ENCODE measurements at places on chromosomes 12 and 14.

GRCh38 chr12:14396071-14396470 is 30.6 kb downstream of the ATF7IP start:
- no peak for DNase-seq

- no peak for DNase-seq
These were observed 55.4 kb downstream of the GRIP1 start for GRCh38 chr12:66623455-66623854.

DNA sequence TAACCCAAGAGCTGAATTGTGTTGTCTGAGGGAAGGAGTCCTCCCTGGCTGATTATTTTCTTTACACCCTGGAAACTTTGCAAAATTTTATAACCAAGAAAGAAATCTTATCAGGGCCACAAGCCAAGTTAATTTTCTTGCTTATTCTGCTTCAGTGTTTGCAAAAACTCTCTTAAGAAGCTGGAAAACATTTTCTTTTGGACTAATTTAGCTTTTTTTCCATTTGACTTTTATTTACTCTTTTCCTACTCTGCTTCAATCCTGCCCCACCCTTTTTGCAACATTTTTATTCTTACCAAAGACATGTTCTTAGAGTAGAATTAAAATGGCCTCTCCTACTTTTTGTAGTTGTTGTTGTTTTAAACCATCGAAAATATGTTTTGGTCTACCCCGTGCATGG is 378.7 kb downstream of the ZFP36L1 start:
- DNase-seq = no peak

GRCh38 chr14:32432813-32433538 is 103.9 kb downstream of the AKAP6 start:
- DNase-seq = no peak

DNA sequence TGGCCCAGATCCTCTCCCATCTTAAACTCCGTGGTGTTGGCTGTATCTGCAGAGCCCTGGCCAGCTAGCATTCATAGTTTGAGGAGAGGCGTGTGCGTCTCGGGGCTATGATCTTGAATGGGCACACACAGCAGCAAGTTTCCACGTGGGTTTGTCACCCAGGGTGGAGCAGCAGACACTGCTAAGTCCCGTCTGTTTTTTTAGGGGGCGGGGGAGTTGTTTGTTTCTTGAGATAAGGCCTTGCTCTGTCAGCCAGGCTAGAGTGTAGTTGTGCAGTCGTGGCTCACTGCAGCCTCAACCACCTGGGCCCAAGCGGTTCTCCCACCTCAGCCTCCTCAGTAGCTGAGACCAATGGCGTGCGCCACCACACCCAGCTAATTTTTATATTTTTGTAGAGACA is 20.1 kb upstream of the TEX22 start:
- DNase-seq = no peak

- DNase-seq = no peak
These were observed 29.3 kb upstream of the ATF1 start for GRCh38 chr12:50734409-50735263.

DNA sequence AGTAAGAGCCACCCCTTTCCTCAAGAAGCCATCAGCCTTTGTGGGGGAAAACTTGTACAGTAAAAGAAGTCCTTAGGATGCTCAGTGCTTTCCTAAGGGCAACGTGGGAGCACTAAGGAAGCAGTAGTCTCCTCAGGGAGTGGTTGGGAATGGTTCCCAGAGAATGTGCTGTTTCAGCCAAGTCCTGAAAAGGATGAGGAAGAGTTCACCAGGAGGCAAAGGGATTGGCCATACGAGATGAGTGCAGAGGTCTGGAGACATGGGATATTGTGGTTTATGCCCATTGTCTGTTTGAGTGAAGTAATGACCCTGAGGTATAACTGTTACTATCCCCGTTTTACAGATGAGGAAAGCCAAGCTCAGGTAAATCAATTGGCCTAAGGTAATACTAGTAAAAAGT is 86.0 kb upstream of the ATF1 start:
- no peak for DNase-seq

- no peak for DNase-seq
These were observed 5.4 kb downstream of the MDM1 start for GRCh38 chr12:68326716-68327115.

DNA sequence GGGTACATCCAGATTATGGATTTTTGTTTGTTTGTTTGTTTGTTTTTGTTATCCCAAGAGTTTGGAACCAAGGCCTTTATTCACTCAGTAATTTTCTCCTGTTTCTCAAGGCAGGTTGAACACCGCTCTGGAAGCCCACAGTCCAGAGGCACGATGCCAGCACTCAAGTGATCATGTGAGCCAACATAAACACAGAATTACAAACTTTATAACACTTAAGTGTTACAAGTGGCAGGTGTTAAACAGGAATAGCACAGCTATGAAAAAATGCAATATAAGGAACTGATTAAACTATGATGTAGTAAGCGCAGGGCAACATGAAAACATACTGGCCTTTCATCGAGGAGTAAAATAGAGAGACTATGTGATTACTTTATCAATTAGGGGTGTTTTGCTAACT is 1885.8 kb upstream of the SEL1L start:
- DNase-seq = no peak

- no peak for DNase-seq
These were observed 55.7 kb downstream of the WDR20 start for GRCh38 chr14:102195446-102195845.

DNA sequence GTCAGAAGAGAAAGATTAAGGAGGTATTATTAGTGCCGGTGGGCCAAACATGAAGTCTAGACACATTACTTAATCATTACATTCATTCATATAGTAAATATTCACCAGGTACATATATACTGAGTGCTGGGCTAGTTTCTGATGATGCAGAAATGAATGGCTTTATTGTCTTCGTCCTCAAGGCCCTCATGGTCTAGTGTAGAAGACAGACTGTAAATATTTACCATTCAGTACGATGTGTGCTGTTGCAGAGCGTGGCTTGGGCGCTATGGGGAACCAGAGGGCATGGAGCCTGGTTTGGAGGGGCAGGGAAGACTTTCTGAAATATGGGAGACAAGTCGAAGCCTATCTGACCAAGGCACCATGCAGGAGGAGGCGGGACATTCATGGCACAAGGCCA is 37.0 kb upstream of the TCL1B start:
- DNase-seq = no peak

- DNase-seq = no peak
These were observed 150.1 kb downstream of the TSPAN9 start for GRCh38 chr12:3227076-3227975.

DNA sequence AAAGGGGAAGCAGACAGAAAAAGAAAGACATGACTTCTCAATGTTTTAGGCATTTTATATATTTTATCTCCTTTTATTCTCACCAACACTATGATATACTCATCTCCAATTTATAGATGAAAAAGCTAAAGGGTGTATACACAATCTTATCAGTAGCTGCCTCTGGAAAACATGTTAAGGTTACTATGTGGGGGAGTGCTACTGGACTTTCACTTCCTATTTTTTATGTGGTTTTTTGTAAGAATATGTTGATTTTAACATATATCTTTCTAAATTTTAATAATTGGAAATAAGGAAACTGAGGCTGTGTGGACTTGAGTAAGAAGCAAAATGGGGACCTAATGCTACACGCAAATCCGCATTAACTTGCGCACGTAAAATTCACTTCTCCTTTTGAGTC is 99.6 kb upstream of the PDE3A start:
- DNase-seq = no peak

GRCh38 chr12:11496157-11496851 is 100.9 kb upstream of the PRB2 start:
- no peak for DNase-seq

- DNase-seq = no peak
These were observed 374.9 kb downstream of the SLC6A15 start for GRCh38 chr12:84537666-84538065.

DNA sequence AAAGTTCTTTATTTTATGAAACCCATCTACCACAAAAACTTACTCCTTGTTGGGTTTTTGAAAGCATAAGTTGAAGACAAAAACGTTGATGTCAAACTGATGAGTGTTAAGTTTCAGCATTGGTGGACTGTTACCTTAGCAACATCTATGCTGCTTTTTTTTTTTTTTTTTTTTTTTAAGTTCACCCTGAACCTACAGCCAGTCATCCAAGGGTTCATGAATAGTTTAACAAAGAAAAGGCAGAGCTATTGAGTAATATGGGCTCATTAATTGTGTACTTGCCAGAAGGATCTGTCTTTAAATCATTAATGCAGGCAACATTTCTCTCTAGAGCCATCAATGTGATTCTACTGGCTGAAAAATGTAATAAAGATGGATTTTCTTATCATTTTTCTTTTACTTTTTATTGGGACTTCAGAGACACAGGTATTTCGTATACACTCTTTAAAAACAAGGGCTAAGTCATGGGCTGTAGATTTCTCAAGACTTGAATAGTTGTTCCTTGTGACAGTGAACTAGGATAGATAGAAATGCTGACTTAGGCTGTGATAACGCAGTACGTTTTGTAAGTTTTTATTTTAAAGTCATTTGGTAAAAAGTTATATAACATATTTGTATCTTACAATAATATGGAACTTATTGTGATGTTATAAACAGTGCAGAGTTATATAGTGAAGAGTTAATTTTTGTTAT is at the start of gene PTPRQ:
PTPRQ (plus strand) TSS at position 262 of the 693 bp plus-strand sequence; CDS start at position 373, 111 bp downstream.
- DNase-seq = no peak

DNA sequence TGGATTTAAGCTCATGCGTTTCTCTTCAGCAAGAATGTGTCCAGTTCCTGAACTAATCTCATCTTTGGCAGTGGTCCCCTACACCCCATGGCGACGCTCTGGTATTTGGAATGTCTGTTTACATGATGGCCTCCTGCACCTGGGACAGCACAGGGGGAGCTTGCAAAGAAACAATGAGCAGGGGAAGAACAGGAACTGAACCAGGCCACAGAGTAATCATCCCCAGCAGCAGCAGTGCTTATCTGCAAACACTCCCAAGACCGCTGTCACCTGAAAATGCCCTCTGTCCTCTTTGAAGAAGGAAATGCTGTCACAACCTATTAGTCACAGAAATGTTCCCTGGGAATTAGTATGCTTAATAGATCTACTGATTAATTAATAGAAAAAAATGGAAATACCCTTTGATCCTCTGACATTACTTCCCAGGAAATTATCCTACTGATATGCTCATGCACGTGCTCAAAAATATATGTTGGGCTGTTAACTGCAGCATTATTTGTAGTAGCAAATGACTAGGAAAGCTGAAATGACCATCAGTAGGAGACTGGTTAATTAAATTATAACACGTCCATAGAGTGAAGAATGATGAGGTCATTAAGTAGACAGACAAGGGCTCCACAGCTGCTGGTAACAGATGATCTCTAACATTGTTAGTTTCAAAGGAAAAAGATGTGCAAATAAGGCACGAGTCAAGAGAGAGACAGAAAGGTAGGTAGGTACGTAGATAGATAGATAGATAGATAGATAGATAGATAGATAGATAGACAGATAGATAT is 279.3 kb upstream of the FLRT2 start:
- no peak for DNase-seq

DNA sequence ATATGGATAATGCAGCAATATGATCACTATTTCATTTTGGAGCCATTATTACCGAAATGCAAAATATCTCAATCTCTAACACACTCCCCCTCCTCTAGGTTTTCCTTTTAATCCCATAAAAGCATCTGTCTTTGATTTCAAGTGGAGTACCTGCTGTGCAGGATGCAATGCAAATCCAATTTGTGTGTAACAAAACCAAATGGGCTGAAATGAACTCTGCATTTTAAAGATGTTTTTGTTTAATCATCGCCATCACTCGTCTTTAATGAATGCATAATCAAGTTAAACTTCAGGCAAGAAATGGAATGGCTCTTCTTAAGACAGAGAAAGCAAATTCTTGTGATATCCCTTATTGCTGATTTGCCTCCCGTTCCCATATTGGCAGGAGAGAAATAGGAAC is 114.3 kb downstream of the SLC15A5 start:
- DNase-seq = no peak

- DNase-seq = no peak
These were observed 92.1 kb downstream of the NINJ2 start for GRCh38 chr12:570921-571794.

DNA sequence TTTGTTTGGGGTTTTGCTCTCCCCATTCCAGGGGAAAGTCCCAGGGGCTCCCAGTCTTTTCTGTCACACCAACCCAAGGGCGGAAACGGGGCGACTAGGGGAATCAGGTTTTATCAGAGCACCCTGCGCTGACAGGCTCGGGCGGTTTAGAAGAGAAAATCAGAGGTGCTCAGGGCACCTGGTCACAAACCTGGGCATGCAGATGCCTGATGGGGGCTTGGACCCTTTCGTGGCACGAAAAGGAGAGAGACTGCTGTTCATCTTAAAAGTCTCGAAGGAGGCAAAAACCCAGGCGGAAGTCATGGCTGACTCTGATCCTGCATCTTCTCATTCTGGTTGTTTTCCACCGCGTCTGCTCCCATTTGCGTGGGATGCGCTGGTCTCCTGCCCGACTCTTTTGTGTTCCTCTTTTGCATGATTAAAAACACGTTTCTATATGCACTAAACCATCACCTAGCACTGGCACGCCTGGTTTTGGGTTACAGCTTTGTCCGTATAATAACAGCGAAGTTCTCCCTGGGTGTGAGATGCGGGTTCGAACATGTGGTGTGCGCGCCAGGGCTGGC is 13.2 kb downstream of the OTX2 start:
- DNase-seq = no peak

DNA sequence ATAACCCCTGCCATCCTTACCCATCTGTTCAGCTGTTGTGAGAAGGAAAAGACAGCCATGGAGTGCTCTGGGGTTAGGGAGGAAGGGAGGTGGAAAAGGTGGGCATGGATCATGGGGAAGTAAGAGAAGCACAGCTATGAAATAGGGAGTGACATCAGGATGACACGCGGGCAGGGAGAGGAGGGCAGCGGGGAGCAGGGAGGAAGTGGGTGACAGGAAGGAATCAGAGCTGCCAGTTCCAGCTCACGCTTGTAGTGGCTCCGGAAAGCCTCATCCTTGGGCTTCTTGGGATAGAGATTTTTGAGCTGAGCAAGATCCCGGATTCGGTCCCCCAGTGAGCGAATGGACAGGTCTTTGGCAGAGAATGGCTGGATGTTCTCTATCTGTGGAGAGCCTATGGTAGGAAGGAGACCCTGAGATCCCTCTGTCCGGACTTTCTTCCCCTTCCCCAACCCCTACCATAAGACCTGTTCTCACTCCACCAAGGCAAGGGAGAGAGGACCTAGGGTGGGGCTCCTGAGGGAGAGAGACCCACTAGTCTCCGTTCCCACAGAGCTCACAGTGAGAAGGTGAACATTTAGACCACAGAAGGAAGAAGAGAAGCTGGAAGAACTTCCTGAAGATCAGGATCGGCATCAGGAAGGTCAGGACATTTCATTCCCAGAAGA is 10.3 kb downstream of the NAB2 start:
- no peak for DNase-seq

GRCh38 chr12:94659346-94659930 is 9.1 kb upstream of the TMCC3 start:
- no peak for DNase-seq

DNA sequence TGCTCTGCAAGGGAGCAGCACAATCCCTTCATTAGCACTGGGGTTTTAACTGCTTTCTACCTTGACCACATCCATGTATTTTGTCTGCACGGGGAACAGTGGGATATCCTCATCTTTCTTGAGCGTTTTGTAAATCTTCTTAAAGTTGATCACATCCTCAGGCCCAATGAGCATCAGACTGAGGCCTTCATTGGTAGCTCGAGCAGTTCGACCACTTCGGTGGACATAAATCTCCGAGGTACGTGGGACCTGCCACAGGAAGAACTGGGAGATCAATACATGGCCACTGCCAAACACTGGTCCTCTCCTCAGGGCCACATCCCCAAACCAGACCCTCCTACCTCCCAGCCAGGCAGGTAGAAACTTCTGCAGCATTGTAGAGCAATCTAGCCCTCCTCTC is 26.1 kb downstream of the DDX24 start:
- no peak for DNase-seq

All from stimulated activated CD8-positive, alpha-beta memory T cell treated with anti-CD3 and anti-CD28 coated beads, Interleukin-2, amount 100 ng/mL, for 1 hour (primary cell).